Forelimb muscle (tissue), 1 donor: ENCODE measurements at places on chromosomes 5 and 9. TPM values are rescaled to one million over a fixed set of nuclear protein-coding genes. Genes with fewer than 3 reads are reported as not detected.

Gene SLC6A7
- polyA plus RNA-seq: 0.30 TPM

Gene RPL35
- polyA plus RNA-seq: 2,207 TPM

Gene NTNG2
- polyA plus RNA-seq: 0.25 TPM

Gene TMEM171
- polyA plus RNA-seq: 0.58 TPM

Gene FAM151B
- polyA plus RNA-seq: 3.8 TPM

DNA sequence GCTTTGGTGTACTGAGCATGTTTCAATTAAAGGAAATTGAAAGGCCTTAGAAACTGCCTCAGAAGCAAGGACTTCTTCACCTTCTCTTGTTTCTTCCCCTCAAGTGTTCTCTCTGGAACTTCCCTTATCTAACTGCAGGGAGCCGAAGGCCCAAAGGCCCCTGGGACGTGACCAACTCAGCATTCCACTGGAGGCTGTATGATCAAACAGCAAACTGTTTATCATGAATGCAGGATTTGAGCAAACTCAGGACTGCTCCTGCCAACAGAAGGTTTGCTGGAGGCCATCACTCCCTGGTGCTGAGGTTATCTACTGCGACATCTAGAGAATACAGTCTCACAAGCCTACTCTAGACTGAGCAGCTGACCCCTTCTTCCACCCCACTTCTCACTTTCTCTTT lies 4.8 kb upstream of the CDH10 start:
- DNase-seq: no peak

DNA sequence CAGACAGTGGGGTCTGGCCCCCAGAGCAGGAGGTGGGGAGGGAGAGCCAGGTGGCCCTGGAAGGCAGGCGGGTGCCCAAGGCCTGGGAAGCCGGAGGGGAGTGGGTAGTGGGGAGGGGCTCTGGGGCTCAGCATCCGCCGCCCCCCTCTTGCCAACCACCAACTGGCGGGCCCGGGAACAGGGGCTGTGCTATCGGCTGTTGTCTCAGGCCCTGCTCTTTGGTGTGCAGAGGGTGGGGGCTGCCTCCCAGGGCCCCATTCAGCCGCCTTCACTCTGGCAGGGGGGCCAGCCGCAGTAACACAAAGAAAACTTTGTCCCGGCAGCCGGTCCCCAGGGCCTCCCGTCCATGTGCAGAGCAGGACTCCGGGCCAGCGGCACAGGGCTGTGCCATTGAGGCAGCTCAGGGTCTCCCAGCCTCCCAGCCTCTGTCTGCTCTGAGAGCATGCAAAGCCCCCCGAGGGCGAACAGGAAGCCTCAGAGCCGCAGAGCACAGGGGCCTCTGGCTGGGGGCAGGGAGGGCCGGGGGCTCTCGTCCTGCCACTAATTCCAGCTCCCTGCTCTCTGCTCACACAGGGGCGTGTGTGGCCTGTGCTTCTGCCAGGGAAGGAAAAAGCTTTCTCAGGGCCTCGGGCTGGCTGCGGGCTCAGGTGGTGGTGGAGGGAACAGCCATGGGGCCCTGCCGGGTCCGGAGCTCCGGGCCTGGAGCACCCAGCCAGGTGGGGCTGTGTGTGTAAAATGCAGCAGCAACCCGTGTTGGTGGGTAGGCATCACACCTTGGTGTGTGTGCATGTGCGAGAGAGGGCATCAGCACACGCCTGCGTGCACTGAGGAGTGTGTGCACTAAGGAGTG lies 54.2 kb upstream of the NOTCH1 start:
- no peak for DNase-seq

- DNase-seq: no peak
Measured at GRCh38 chr5:31638748-31639418, at the start of gene PDZD2. TSS of gene PDZD2 (plus strand) at chr5:31639131.

Gene POC5
- polyA plus RNA-seq: 7.9 TPM

Gene SLC6A19
- not detected for polyA plus RNA-seq

Gene PCDHB9
- 2.9 TPM for polyA plus RNA-seq

DNA sequence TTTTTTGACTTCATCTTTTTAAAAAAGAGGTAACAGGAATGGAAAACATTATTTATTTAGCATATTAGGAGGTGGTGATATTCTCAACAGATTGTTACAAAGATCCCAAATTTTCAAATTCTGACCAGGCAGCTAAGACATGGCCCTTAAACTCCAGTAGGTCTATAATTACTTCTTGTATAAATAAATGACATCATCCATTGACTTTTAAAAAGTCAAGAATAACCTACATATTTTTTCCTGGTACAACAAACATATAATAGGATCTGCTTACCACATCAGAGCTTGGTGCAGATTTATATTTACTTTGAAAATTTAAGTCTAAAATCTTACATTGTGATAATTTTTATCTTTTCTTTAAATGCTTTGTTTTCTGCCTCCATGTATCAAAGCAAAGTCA lies 92.2 kb upstream of the TRPM3 start:
- no peak for DNase-seq

GRCh38 chr9:121365564-121365963 lies 4.5 kb downstream of the STOM start:
- no peak for DNase-seq

Gene PCDHGB7
- 7.0 TPM for polyA plus RNA-seq

DNA sequence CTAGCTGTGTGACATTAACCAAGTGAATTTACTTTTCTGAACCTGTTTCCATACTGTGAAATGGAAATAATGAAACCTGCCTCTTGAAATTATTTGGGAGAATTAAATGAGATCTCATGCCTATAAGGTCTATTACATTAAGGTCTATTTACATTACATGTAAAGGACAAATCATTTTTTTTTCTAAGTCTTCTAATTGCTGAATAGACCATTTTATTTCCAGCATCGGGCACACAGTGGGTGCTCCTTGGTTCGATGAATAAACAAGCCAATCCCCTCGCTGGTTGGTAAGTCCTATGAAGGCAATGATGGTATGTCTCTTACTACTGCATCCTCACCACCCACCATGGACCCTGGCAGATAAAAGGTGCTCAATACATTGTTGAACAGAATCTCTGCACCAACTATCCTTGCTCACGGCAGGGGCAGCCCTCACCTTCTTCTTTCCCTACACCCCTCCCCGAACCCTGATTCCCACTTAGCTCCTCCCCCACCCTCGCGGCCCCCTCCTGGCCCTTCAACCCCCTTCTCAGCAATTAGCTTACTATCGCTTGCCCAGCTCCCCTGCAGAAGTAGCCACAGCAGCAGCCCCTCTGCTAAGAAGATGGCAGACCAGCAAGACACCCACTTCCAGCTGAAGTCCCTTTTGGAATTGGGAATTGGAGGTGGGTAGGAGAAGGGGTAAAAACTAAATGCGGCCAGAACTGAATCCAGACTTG lies 3.0 kb downstream of the PCDH1 start:
- no peak for DNase-seq
